ENCODE measurements at places on chromosomes 5 and 9.

DNA sequence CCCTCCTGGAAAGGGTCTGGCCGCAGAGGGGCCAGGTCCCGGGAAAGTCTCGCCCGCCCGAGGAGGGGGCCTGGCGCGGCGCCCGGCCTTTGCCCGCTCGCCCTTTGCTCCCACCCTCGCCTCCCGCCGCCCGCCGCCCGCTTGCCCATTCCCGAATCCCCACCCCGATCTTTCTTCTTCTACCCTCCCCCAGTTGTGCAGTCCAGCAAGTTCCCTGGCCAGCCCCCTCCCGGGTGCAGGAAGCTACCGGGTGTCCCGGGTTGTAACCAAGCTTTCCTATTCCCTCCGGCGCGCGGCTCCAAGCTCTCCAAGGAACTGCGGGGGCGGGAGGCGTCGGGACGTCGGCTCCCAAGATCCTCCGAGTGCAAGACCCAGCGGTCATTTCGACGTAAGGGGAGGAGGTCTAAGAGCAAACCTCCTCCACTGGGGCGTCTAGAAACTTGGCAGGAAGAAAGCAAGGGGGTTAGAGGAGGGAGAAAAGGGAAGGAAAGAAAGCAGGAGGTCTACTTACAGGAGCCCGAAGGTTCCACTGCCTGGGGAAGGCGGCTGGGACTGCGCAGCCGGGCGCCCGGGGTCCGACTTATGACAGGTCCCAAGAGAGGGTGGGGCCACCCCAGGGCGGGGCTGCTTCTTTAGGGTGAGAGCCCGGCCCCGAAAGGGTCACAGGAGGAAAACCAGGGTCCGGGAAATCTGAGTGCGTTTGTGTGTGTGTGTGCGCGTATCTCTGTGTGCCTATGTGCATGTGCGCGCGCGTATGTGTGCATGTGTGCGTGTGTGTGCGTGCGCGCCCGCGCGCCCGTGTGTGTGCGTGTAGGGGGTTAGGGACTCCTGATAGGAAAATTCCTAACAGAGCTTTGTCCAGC is at the start of gene PTGR1:
Gene PTGR1, minus strand, starts transcription at position 556 of the 863 bp plus-strand sequence. CDS start 2,225 bp downstream, outside the sequence.
- peak; percentile 92 for DNase-seq

DNA sequence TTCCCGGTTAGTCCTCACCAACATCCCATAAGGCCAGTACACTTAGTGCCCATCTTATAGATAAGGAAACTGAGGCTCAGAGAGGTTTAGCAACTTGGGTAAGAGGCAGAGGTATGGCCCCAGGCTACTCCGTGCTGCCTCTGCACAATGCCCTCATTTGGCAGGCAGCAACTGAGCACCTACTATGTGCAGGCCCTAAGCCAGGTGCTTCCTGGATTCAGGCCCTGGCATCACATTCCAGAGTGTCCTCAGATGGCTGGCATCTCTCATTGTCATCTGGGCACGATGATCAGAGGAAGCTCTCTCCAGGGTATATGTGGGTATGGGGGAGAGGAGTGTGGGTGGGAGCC is 53.8 kb upstream of the PSD2 start:
- no peak for DNase-seq

GRCh38 chr9:97980479-97980803 is 2.7 kb upstream of the ANP32B start:
- no peak for DNase-seq

DNA sequence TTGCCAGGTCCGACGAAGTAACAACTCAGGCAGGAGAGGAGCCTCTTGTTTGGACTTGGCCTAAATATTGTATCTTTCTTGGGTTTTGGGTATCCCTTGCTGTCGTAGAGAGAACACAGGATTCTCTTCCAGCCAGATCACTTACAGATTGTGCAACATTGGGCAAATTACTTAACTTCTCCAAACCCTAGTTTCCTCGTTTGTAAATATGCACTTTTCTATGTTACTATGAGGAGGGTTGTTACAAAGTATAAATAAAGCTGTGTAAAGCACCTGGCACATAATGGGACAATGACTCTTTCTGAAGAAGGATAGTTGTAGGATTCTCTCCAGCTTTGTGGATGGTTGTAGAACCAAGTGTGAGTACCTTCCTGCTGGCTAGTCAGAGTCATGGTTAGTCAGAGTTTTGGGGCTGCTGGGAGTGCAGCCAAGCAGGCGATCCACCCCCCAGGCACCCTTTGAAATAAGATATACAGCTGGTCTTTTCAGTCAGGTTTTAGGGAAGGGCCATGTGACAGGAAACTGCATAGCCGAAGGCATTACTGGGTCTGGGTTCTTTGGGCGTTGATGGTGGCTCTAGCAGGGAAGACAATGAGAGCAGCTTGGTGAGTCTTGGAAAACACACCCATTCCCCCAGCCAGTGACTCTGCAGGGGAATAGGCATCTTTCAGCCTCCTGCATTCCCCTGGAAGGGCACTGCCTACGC is 49.9 kb upstream of the GDNF start:
- no peak for DNase-seq

Data from GM23338 (cell line).